ENCODE measurements at places on chromosomes 12 and 14.
A peak's percentile ranks its signal among the peaks of the same experiment; 100 is the strongest.

GRCh38 chr14:82431031-82431430, 897.4 kb upstream of the SEL1L start:
- DNase-seq, result no peak

DNA sequence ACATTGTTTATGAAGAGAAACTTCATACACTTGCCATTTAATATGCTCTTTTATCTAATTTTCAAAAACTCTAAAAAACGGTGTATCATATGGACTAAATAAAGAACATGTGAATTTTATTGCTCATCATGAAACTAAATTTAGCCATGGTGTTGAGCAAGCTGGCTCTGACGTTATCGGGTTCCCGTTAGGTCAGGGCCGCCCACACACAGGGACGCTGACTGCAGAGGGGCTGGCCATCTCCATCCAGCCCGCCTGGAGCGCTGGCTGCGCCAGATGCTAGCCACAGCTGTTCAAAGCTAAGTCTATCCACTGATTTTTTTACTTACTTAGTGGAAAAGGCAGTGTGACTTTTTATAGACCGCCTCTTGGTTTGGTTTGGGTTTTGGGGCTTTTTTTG, 36.5 kb upstream of the DYNC1H1 start:
- DNase-seq, result no peak

GRCh38 chr14:70713511-70713916, 71.8 kb downstream of the TTC9 start:
- DNase-seq, result no peak

DNA sequence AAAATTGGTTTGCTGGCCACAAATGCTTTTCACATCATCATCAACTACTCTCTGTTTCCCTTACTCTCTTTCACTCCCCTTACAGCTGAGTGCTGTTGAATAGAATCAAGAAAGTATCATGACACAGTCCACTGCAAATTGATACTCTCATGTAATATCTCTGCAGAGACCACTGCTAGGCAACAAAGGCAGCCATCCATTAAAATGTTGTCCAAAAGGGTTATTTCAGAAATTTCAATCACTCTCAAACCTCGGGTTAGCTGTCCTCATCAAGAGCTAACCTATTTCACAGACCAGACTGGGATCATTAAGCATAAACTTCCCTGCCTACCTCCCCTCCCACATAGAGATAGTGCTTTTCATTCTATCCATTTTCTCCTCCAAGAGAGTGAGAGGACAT, 186.7 kb downstream of the PLCZ1 start:
- DNase-seq, result no peak

DNA sequence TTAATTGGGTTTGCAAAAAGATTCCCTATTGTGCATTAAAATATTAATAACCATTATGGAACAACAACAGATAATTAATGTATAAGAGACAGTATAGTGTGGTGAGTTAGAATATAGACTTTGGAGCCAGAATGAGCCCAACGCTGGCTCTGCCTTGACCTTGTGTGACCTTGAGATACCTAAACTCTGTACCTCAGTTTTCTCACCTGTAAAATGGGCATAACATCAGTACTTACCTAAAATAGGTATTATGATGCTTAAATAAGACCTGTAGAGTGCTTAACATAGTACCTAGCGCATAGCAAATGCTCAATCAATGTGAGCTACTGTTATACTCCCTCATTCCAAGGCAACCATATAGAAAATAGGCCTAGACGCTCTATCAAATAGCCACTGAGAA, 90.9 kb upstream of the TTC7B start:
- DNase-seq, result no peak

- DNase-seq, result peak; percentile 82
Observed at GRCh38 chr12:6341417-6342139, at the start of gene TNFRSF1A. Gene TNFRSF1A, minus strand, starts transcription at chr12:6342076. Its CDS starts 262 bp downstream, at chr12:6341814.

- no peak for DNase-seq
Observed at GRCh38 chr14:54567639-54568561, 972 bp downstream of the SAMD4A start.

GRCh38 chr14:66476964-66477363, 9.2 kb upstream of the CCDC196 start:
- DNase-seq, result peak; percentile 35

DNA sequence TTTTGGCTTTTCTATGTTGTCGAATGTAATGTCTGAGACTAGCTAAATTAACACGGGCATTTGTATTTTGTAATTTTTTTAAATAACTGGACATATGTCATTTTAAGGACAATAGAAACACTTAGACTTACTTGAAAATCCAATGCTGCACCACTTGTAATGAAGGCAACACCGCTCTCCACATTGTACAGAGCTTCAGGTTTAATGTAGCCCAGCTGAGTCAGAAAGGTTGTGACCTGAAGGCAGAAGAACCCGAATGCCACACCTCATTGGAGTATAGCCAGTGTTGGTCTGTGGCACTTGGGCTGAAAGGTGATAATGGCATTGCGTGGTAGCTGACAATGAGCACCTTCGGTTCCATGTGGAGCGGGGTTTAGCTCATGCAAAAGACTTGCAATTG, 79.3 kb downstream of the KICS2 start:
- no peak for DNase-seq

- no peak for DNase-seq
Observed at GRCh38 chr14:85487215-85487614, 42.7 kb upstream of the FLRT2 start.

DNA sequence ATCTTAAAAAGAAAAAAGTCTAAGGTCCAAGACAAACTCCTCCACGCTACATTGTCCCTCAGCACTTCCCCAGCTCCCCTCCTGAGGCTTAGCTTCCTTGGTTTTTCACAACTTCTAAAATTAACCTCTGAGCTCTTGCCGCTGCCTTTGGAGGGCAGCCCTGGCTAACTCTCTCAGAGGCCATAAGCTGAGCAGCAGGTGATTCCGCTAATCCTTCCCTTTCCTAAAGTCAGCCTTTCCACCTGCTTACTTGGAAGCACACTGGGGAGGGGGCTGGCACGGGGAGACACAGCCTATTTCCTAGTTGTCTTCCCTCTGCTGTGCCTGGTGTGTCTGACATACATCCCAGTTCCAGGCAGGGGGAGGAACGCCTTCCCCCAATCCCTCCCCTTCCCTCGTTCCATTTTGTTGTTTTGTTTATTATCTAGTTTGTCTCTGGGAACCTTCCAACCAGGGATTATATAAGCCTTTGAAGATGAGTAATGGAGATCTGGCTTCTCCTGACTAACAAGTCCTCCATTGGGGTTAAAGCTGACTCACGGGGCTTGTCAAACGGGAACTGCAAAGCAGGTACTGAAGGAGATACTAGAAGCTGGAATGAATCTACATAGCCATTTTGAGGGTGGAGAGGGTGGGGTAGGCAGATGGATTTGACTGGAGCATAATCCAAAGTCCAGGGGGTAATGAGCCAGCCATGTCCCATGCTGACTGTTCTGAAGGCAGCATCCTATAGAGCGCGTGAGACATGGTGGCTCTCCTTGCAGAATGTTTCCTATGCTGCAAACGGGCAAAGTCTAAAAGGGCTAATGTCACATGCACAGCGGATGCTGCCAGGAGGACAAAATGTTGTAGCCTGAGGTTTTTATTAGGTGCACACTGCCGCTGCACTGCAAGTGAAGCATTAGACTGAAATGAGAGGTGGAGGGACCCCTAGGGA, 230.8 kb downstream of the FOXN3 start:
- DNase-seq, result peak; percentile 47

- no peak for DNase-seq
Observed at GRCh38 chr14:102058961-102059360, 27.9 kb downstream of the HSP90AA1 start.

DNA sequence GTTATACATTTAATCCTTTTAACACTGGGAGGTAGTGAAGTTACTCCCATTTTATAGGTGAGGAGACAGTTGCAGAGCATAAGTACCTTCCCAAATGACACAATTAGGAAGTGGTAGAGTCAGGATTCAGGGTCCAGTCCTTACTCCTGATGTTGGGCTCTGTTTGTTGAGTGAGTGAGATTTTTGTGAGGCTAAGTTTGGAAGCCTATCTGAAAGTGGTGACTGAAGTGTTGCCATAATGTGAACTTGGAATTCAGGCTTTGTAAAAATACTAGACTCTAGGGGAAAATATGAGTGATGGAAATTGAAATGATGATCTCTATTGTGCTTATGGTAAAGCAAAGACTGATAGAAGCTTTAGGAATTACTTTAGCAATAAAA, 2.2 kb downstream of the NUDT4 start:
- no peak for DNase-seq

GRCh38 chr12:103456006-103456405, 39.8 kb downstream of the C12orf42 start:
- DNase-seq, result no peak

Data from A172 (cell line).